ENCODE measurements at places on chromosomes 13 and 19. TPM values are rescaled to one million over a fixed set of nuclear protein-coding genes. Genes with fewer than 3 reads are reported as not detected.

The ZNF726 gene
- total RNA-seq: 8.4 TPM

The CPT1C gene
- total RNA-seq: 54.5 TPM

The TSHZ3 gene
- total RNA-seq: not detected

The DMKN gene
- total RNA-seq: 85.4 TPM

The MTUS2 gene
- not detected for total RNA-seq

The TEX26 gene
- not detected for total RNA-seq

The SIGLEC8 gene
- not detected for total RNA-seq

The SLC25A42 gene
- total RNA-seq: 2.3 TPM

The TTYH1 gene
- total RNA-seq: 0.10 TPM

The KL gene
- total RNA-seq: not detected

The ZNF20 gene
- 1.2 TPM for total RNA-seq

The CCNA1 gene
- 0.25 TPM for total RNA-seq

The GNG7 gene
- total RNA-seq: 9.2 TPM

The CAPN12 gene
- 5.8 TPM for total RNA-seq

The JAK3 gene
- total RNA-seq: 4.6 TPM
